ENCODE measurements at places on chromosomes 12 and 14.

GRCh38 chr12:92034858-92035401, 110.7 kb downstream of the BTG1 start:
- peak; percentile 12 for DNase-seq

- DNase-seq = no peak
Measured at GRCh38 chr14:91354979-91355685, 62.5 kb downstream of the CCDC88C start.

GRCh38 chr12:92513231-92513730, 189.5 kb upstream of the PLEKHG7 start:
- DNase-seq = no peak

DNA sequence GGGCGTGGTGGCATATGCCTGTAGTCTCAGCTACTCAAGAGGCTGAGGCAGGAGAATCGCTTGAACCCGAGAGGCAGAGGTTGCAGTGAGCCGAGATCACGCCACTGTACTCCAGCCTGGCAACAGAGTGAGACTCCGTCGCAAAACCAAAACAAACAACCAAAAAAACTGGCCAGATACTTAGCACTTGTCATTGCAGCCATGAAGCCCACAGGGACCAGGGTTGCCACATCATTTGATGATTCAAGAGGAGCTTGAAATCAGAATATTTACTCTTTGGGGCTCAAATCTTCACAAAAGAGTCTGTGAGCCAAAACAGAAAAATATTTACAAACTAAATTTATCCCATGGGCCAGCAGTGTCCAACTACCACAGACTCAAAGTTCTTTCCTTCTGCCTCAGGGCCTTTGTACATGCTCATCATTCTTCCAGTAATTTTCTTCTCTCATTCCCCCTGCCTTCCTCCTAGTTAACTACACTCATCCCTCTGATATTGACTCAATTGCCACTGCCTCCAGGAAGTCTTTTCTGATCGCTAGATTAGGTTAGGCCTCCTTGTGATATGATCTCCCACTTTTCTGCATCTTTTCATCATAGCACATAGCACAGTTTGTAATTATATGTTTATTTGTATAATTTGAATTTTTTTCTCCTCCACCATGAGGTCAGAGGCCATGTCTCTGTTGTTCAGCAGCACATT, 130.8 kb upstream of the PLEKHG7 start:
- DNase-seq = no peak

DNA sequence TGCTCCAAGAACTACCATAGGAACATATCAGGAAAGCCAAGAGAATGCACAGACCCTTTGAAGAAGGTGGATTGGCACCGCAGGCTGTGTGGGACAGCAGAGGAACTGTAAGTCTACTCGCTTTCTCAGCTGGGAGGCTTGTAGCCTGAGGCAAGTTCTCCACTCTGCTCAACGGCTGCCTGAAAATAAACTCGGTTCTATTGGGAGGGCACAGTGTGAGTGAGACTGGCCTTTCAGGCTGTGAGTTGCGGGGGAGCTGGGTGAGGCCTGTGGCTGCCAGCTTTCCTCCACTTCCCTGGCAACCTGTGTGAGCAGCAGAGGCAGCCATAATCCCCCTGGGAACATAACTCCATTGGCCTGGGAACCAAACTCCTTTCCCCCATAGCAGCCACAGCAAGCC, 132.1 kb downstream of the ANKS1B start:
- DNase-seq = no peak

GRCh38 chr14:36227802-36228201, 51.3 kb upstream of the PTCSC3 start:
- no peak for DNase-seq

DNA sequence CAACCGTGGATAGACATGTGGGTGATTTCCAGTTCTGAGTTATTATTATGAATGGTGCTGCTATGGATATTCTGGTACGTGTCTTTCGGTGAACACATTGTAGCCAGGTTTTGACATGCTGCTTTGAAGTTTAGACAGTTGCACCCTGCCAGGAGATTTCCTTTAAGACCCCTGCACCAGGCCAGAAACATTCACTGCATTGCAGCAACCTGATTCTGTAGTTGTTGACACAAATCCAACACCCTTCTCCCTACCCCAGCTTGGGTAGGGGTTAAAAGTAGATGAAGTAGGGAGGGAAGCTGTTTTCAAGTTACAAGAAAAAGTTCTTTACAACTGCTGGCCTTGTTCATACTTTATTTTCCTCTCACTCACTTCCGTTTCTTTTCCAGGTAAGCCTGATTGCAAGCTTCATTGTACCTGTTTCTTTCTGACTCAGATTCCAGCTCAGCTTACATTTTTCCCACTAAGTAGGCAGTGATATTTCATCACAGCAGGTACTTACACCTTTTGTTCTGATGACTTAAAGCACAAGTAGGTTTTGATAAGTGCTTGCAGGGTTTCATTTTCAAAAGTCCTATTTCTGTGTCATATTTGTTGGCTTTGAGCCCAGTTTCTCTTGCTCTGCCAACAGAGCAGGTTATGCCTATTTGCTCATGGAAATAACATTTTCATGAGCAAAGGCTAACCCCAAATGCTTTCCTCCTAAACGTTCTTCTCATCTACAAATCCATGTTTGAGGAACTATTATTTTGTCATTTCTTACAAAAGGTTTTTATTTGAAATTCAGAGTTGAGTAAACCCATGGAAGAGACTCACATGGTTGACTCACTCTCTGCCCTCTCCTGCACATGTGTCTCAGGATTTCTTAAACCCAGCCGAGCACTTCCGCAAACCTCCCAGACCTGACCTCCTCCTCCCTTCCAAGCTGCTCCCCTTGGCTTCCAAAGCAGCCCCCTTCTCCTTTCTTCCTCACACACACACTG, 12.1 kb upstream of the LTA4H start:
- no peak for DNase-seq

GRCh38 chr12:124030008-124030407, 57.0 kb downstream of the ZNF664 start:
- DNase-seq = no peak

DNA sequence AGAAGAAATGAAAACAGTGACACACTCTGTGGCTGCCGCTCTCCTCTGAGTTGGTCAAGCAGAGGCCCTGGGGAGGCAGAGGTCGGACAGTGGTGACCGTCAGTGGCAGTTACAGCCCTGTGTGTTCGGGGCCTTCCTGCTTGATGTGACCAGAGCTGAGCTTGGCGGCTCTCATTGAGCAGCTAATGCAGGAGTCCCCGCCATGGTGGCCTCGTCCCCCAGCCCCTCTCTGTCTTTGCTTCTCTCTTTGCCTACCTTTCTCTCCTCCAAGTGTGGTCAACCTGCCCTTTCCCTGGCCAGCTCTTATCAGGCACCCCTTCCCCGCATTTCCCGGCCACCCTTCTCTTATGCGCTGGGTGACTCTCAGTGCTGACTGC, 362.8 kb downstream of the CACNA1C start:
- DNase-seq = no peak

DNA sequence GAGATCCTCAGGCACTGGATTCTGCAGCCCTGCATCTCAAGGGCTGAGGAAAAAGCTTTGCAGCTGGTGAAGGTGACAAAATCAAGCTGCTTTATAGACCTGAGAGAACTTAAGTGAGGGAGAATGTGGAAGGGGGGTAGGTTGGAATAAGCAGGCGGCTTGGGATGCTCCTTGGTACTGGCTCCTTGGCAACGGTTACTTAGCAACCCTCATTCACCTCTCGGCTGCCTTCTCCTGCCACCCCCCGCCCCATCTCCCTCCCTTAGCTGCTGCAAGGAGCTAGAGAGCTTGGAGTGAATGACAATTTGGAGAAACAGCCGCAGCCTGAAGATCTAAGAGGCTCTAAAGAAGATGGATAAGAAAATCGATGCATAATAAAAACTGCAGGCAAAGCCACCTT, 44.1 kb upstream of the CISTR start:
- no peak for DNase-seq

- DNase-seq = no peak
Measured at GRCh38 chr12:54393207-54393609, 8.7 kb upstream of the ZNF385A start.

DNA sequence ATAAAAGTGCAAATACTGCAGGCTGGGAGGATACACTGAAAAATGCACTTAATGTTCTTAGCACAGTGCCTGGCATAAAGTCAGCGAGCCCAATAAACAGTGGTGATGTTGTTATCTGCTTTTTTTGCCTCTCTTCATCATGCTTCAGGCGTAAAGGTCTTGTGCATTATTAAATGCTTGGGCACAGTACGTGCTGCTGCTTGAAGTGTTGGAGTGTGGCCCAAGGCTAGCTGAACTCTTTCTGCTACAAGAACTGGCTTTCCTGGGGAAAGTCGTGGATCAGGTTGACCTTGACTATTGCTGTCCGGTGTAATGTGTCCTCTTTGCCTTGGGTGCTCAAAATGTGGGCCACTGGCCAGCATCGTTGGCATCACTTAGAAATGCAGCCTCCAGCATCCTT, 43.0 kb downstream of the SMOC1 start:
- DNase-seq = no peak

DNA sequence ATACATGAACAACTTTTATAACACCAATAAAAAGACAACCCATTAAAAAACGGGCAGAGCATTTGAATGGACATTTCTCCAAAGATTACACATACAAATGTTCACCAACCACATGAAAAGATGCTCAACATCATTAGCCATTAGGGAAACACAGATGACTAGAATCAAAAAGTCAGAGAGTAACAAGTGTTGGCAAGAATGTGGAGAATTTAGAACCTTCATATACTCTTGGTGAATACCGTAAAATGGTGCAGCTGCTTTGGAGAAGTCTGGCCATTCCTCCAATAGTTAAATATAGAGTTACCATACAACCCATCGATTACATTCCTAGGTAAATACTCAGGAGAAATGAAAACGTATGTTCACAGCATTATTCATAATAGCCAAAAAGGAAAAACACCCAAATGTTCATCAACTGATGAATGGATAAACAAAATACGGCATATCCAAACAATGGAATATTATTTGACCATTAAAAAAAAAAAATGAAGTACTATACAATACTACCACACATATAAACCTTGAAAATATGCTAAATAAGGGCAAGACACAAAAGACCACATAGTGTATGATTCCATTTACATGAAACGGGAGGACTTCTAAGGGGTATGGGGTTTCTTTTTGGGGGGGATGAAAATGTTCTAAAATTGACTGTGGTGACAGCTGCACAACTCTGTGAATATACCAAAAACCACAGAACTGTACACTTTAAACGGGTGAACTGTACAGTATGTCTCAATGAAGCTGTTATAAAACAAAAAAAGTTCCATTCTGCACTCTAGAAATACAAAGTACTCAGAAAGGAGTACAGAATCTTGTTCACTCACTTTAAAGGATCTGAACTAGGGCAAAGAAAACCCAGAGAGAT, 3.2 kb downstream of the CORO1C start:
- DNase-seq = no peak

DNA sequence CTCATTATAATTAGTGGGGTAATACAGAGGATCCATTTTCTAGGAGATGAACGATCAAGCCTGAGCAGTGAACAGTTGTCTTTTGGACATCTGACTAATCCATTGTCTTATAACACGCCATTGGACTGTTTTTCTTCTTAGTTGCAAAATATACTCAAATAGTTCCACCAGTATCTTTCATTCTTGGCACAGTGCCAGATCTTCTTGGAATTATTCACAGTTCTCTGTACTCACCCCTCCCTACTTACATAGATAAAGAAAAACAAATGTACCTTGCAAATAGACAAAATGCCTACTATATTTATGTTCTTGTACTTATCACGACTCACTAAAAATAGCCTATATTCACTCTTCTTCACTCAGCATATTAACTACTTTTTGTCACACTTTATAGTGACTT, 3.8 kb downstream of the CBLN3 start:
- no peak for DNase-seq

GRCh38 chr14:76939015-76939742, 89.3 kb downstream of the IRF2BPL start:
- DNase-seq = no peak

DNA sequence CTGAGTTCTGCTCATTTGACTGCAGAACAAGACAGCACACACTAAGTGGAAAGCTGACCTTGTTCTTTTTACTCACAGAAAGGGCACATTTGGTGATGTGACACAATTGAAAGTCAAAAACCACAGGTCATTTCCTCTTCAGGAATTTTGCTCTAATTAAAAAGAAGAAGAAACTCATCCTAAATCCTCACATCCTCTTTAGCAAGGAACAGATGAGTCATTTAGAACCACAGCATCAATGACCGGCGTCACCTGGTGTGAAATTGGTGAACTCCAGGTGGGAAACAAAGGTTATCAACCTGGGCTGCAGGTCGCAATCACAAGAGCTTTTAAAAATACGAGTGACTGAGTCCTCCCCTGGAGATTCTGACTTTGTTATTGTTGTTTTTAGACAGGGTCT, 2.9 kb upstream of the RNU6-8 start:
- DNase-seq = no peak

GRCh38 chr14:101491841-101492240, 69.5 kb upstream of the DIO3 start:
- no peak for DNase-seq

DNA sequence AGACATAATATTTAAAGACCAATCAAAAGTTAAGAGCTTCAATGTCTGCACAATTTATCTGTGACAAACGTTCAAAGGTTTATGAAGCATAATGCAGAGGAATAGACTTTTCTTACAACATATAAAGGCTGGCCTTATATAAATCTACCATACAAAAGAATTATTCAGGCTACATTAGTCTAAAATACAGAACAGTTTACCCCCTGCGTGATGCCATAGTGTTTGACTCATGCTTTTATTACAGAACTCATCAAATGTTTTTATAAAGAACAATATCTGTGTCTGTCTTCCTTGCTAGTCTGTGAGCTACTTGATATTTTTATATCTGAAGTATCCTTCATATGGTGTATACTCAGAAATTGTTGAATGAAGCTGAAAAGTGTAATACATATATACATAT, 1084.5 kb upstream of the FLRT2 start:
- DNase-seq = no peak

- no peak for DNase-seq
Measured at GRCh38 chr14:99067927-99068326, 204.1 kb downstream of the BCL11B start.

- DNase-seq = no peak
Measured at GRCh38 chr14:104118006-104118844, 20.2 kb upstream of the KIF26A start.

GRCh38 chr12:80838708-80839107, 99.0 kb downstream of the LIN7A start:
- no peak for DNase-seq

DNA sequence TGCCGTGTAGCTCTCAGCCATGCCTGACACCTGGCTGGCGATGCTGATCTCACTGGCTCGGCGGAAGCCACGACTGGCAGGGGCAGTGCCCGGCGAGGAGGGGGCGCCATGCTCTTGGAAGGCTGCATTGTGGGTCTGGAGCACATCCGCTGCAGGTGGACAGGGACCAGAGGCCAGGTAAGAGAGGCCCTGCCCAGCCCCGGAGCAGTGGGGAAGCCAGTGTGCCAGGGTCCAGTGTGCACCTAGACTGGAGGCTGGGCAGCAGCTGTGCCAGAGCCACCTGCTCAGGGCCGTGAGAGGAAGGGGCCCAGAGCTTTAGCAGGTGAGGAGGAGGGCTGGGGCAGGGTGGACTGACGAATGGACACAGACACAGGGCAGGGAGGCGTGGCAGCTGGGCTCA, 10.1 kb downstream of the ARL6IP4 start:
- no peak for DNase-seq

GRCh38 chr12:62919838-62920237, 15.1 kb downstream of the PPM1H start:
- no peak for DNase-seq

GRCh38 chr12:22101749-22102243, 55.8 kb downstream of the CMAS start:
- no peak for DNase-seq

- DNase-seq = no peak
Measured at GRCh38 chr14:76687611-76688382, 73.5 kb upstream of the VASH1 start.
